T-helper 2 cell treated with Interferon-gamma antibody and Interleukin-4, amounts not matched to agents 5 μg/mL and 100 μg/mL, for 36 hours (primary cell): ENCODE measurements at places on chromosomes 5 and 9.

DNA sequence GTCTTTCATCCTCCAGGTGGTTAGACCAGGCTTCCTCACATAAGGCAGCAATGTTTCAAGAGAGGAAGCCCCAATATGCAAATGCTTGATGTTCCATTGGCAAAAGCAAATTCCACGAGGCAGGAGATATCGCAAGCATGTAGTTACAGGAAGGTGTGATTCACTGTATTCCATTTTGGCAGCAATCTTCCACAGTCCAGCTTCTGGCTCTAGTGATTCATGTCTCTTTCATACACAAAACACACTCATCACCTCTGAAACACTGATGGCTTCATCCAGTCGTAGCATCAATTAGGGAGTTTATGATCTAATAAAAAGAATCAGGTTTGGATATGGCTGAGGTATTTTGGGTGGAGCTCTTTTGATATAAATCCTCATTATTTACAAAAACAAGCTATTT lies 552.2 kb upstream of the RIOK2 start:
- no peak for DNase-seq
- H3K36me3 ChIP-seq = no peaks in the 10 kb centered on the region
- no peaks in the 10 kb centered on the region for H3K4me1 ChIP-seq

DNA sequence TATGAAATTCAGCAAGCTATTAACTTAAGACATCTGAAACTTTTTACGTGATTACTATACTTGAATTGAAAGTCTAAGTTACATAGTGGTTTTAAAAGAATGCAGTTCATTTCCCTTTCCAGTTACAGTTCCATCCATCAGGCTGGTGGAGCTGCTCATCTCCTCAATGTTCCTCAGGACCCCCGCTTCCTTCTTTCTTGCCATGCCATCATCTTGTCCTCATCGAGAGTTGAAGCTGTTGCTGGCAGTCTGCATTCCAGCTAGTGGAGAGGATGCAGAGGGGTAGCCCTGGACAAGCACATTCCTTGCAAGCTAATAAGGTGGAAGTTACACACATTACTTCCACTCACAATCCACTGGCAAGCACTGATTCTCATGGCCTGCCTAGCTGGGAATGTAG lies 8.8 kb upstream of the RNF183 start:
- DNase-seq = no peak
- no peak overlapping the region for H3K4me3 ChIP-seq
- no peaks in the 10 kb centered on the region for H3K36me3 ChIP-seq
- no peaks in the 10 kb centered on the region for H3K27me3 ChIP-seq
- no peak overlapping the region for H3K27ac ChIP-seq
- H3K4me1 ChIP-seq = peaks cover 13% of the 10 kb centered on the region

GRCh38 chr5:75720882-75721281 lies 3.6 kb upstream of the POC5 start:
- peaks cover 8% of the 10 kb centered on the region for H3K4me1 ChIP-seq
- H3K4me3 ChIP-seq = no peak overlapping the region
- no peak for DNase-seq
- no peak overlapping the region for H3K27ac ChIP-seq

GRCh38 chr5:55051357-55051756 lies 27.3 kb downstream of the GZMK start:
- no peak for DNase-seq
- H3K4me1 ChIP-seq = peaks cover 26% of the 10 kb centered on the region
- no peak overlapping the region for H3K4me3 ChIP-seq
- peaks cover 67% of the 10 kb centered on the region for H3K36me3 ChIP-seq

DNA sequence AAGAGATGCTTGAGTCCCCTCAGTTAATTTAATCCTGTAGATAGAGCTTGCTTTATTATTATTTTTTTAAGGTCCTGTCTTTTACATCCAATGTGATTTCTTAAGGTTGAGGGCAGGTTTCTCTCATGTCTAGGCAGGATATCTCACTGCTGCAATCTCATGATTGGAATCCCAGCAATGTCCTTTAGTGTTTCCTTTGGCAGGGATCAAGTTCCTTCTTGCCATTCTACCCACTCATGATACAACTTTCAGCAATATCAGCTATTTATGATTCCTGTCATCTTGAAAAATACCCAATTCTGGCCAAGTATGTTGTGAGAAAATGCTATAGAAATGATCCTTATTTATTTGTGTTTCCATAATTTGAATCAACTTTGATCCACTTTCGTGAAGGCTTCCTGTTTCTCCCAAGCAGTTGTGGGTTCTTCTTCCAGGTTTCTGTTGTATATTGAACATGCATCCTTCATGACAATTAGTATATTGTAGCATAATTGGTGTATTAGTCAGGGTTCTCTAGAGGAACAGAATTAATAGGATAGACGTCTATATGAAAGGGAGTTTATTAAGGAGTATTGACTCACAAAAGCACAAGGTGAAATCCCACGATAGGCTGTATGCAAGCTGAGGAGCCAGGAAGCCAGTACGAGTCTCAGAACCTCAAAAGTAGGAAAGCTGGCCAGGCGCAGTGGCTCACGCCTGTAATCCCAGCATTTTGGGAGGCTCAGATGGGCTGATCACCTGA lies 18.4 kb upstream of the VPS13A start:
- H3K4me3 ChIP-seq = no peak overlapping the region
- no peak overlapping the region for H3K27ac ChIP-seq
- H3K36me3 ChIP-seq = no peaks in the 10 kb centered on the region
- H3K4me1 ChIP-seq = no peaks in the 10 kb centered on the region
- DNase-seq = no peak

DNA sequence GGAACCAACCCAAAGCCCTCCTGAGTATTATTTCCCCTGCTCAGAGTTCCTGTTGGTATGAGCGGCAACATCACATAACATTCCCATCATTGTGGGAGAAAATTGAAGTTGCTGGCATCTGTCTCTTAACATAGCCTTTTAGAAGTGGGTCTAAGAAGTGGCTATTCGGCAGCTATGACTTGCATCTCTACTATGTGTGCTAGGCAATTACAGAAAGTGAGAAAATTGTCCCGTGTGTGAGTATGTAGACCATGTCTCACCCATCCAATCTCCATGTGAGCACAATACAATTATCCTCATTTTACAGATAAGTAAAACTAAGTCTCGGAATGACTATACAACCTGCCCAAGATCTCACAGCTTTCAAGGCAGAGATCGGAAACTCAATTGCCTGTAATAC lies 239.4 kb upstream of the ZNF462 start:
- H3K36me3 ChIP-seq = no peaks in the 10 kb centered on the region
- no peak for DNase-seq
- no peaks in the 10 kb centered on the region for H3K27me3 ChIP-seq
- H3K4me3 ChIP-seq = no peak overlapping the region

- H3K27me3 ChIP-seq = no peaks in the 10 kb centered on the region
- DNase-seq = no peak
- H3K27ac ChIP-seq = no peak overlapping the region
- H3K36me3 ChIP-seq = peaks cover 29% of the 10 kb centered on the region
Observed at GRCh38 chr5:176473335-176474006, 25.3 kb downstream of the FAF2 start.

DNA sequence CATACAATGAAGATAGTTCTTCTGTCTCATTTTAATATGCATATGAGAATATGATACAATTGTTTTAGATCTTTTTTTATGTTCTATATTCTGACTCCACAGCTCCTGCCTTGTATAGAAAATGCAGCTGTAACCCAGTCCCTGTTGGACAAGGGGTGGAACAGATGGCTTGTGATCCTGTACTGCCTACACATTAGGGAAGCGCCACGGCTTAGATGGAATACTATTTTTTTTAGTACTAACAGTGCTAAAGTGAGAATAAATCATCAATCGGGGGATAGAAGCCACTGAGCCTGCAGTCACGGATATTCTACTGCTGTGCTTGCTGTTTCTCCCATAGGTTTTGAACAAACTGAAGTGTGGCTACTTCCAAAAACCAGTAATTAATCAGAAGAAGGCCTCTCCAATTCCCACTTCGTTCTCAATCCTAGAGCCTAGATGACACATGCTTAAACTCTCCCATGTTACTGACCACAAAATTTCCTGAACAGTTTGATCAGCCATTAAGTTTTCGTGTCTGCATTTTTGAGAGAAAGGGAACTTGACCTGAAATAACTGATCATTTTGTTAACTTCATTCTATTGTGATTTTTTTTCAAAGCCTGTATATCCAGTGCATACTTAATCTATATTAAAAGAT lies 150.3 kb downstream of the CDH18 start:
- no peaks in the 10 kb centered on the region for H3K36me3 ChIP-seq
- H3K27me3 ChIP-seq = no peaks in the 10 kb centered on the region
- no peak overlapping the region for H3K27ac ChIP-seq
- H3K4me3 ChIP-seq = no peak overlapping the region
- no peak for DNase-seq

GRCh38 chr5:7615566-7616061 lies 219.7 kb downstream of the ADCY2 start:
- H3K4me1 ChIP-seq = no peaks in the 10 kb centered on the region
- DNase-seq = no peak
- H3K36me3 ChIP-seq = no peaks in the 10 kb centered on the region
- no peaks in the 10 kb centered on the region for H3K27me3 ChIP-seq

GRCh38 chr5:121581588-121581987 lies 270.1 kb upstream of the FTMT start:
- no peaks in the 10 kb centered on the region for H3K4me1 ChIP-seq
- H3K27me3 ChIP-seq = no peaks in the 10 kb centered on the region
- no peak overlapping the region for H3K4me3 ChIP-seq
- H3K27ac ChIP-seq = no peak overlapping the region
- no peak for DNase-seq
- no peaks in the 10 kb centered on the region for H3K36me3 ChIP-seq
